Hippocampal formation (tissue), 2 donors: ENCODE measurements at places on chromosomes 2 and 18.

- no peak for DNase-seq
Observed at GRCh38 chr2:215530191-215530968, 94.5 kb upstream of the FN1 start.

DNA sequence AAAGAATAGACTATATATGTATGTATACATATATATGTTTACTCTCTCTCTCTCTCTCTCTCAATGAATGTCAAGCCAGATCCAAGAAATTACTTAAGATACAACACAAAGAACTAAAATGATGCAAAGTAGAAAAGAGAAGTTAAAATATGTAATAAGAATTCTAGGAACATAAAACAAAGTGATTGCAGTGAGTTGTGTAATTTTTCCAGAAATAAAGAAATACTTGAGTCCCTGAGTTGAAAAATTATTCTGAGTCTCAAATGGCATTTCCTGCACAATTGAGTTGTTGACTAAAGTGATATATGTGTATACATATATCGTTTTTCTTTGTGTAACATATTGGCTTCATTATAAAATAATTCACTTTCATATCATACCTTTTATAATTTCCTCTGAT lies 262.4 kb downstream of the INSIG2 start:
- no peak for DNase-seq

DNA sequence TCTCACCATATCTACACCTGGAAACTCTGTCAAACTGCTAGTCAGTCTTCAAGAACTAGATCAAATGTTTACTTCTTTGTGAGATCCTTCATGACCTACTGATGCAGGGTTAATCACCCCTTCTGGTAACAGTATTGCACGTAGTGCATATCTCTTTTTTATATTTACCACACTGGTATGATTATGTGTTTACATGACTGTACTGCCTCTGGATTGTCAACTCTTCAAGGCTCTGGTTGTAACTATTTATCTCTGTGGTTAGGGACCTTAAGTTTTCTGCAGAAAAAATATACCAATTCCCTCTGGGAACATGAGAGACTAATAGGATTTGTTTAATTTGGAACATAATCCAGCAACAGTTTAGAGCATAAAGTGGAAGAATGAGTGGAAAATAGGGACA lies 135.5 kb downstream of the PDE1A start:
- no peak for DNase-seq

- no peak for DNase-seq
Observed at GRCh38 chr18:6928359-6928758, 189.2 kb downstream of the LAMA1 start.

- DNase-seq, result no peak
Observed at GRCh38 chr18:48159816-48160215, 229.4 kb upstream of the SMAD2 start.
